T-cell (primary cell): ENCODE measurements at places on chromosomes 5 and 9. TPM values are rescaled to one million over a fixed set of nuclear protein-coding genes. Genes with fewer than 3 reads are reported as not detected.

DNA sequence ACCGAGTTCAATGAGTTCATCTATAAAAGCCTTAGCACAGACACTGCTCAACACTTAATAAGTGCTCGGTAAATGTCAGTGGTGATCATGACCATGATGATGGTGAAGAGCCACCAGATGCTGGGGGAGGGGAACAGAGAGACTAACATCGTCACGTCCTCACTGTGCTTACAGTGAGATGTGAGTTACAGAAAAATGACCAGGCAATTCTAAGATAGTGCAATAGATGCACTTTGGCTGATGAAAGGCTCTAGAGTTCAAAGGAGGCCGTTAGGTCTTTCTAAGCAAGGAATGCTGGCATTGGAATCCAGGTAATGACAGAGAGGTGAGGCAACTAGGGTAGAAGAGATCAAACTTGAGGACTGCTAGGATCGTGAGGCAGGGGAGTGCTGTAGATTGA is 36.7 kb downstream of the ARL15 start:
- H3K4me3 ChIP-seq = no peak overlapping the region
- no peaks in the 10 kb centered on the region for H3K27me3 ChIP-seq
- no peak overlapping the region for H3K27ac ChIP-seq
- H3K36me3 ChIP-seq = no peaks in the 10 kb centered on the region
- DNase-seq = no peak

The CAAP1 gene
- total RNA-seq = 16.3 TPM

GRCh38 chr5:103546858-103547257 is 15.7 kb downstream of the NUDT12 start:
- H3K36me3 ChIP-seq = no peaks in the 10 kb centered on the region
- no peaks in the 10 kb centered on the region for H3K27me3 ChIP-seq
- DNase-seq = no peak
- H3K27ac ChIP-seq = no peak overlapping the region
- no peaks in the 10 kb centered on the region for H3K4me1 ChIP-seq

GRCh38 chr5:151628112-151628823 is 37.1 kb upstream of the FAT2 start:
- no peaks in the 10 kb centered on the region for H3K4me1 ChIP-seq
- H3K4me3 ChIP-seq = no peak overlapping the region

The GCNT4 gene
- 7.1 TPM for total RNA-seq

- H3K4me1 ChIP-seq = no peaks in the 10 kb centered on the region
- no peak overlapping the region for H3K4me3 ChIP-seq
- no peaks in the 10 kb centered on the region for H3K27me3 ChIP-seq
- DNase-seq = no peak
- H3K27ac ChIP-seq = no peak overlapping the region
- H3K36me3 ChIP-seq = no peaks in the 10 kb centered on the region
Observed at GRCh38 chr5:100232736-100233135, 302.4 kb upstream of the FAM174A start.

GRCh38 chr5:68528821-68529273 is 313.3 kb downstream of the PIK3R1 start:
- no peaks in the 10 kb centered on the region for H3K4me1 ChIP-seq
- H3K27me3 ChIP-seq = no peaks in the 10 kb centered on the region
- H3K4me3 ChIP-seq = no peak overlapping the region
- no peaks in the 10 kb centered on the region for H3K36me3 ChIP-seq
- DNase-seq = no peak
- H3K27ac ChIP-seq = no peak overlapping the region

DNA sequence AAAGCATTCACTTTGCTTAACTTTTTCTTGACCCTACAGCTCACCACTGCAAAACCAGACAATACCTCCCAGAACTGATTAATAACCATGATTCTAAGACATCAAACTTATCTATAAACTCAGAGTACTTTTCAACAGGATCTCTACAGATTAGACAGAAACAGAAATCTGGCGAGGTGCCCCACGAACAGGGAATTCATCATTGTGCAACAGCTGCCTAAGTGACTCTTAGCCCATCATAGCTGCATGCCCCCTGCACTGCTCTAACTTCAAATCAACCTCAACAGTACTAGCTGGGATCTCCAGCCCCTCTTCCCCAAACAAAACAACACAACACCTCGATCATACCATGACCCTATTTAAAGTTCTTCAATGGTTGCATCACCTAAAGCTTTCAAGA is 16.1 kb upstream of the COL23A1 start:
- peaks cover 9% of the 10 kb centered on the region for H3K36me3 ChIP-seq
- no peak overlapping the region for H3K27ac ChIP-seq
- DNase-seq = no peak
- H3K4me3 ChIP-seq = no peak overlapping the region
- H3K4me1 ChIP-seq = no peaks in the 10 kb centered on the region
- H3K27me3 ChIP-seq = no peaks in the 10 kb centered on the region
